ENCODE measurements at places on chromosomes 7 and 10.
A peak's percentile ranks its signal among the peaks of the same experiment; 100 is the strongest.

DNA sequence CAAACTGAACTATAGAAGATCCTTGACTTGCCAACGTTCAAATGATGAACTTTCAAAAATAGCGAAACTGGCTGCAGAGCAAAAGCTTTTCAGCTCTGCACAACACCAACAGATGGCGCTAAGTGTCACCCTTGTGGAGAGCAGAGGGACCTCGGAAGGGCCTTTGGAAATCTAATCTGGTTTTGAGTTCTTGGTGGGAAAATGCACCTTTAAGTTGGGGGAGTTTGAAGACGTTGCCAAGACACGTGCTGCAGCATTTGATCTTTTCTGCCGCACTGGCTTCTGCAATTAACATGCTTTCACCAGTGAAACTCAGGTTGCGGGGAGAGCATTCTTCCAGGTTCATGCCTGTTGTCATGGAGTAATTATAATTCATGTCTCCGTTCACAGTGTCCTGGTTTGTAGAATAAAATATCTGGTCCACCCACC lies 26.3 kb upstream of the WDR11 start:
- DNase-seq: peak; percentile 27

DNA sequence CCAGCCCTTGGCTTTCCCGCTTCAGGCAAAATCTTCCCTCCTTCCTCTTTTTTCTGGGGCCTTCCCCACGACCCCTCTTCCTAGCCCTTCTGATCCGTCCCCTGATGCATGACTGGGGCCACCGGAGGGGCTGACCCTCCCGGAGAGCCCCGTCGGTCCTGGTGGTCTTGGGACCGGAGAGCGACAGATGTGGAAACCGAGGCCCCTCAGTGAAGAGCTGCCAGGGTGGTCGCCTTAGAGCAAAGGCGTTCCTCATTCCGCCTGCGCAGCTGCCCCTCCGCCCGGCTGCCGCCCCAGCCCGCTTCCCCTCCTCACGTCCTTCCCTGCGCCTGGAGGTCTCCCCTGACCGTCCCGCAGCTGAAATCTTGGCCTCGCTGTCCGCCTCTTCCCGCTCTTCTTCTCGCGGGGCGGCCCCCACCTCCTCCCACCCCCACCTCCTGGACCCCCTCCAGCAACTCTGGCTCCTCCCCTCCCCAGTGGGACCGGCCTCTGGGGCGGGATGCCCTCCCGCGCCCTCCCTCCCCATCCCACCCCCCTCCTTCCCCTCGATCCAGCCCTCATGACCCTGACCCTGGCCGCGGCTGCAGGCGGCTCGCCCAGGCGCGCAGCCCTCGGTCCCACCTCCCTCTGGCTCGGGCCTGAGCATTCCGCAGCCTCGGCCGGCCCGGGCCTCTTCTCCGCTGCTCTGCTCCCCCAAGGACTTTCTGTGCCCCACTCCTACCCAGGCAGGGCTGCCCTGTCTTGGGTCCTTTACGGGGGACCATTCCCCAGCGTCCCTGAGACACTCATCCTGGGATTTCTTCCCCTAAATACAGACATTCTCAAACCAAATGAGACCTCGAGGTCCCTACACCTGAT lies at the start of gene RARRES2:
Gene RARRES2, minus strand, starts transcription at position 367 of the 858 bp plus-strand sequence. CDS start 1,020 bp downstream, outside the sequence.
- peak; percentile 71 for DNase-seq

DNA sequence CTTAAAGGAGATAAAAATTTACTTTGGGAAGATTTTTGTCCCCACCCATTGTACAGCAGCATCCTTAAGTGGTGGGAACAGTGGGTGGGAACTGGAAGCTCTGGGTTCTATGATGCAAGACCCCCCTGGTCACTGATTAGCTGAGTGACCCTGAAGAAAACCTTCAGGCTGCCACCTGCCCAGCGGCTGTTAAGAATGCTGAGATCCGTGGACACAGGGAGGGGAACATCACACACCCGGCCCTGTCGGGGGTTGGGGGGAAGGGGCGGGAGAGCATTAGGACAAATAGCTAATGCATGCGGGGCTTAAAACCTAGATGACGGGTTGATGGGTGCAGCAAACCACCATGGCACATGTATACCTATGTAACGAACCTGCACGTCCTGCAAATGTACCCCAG lies 14.5 kb downstream of the CARD11 start:
- DNase-seq: no peak

DNA sequence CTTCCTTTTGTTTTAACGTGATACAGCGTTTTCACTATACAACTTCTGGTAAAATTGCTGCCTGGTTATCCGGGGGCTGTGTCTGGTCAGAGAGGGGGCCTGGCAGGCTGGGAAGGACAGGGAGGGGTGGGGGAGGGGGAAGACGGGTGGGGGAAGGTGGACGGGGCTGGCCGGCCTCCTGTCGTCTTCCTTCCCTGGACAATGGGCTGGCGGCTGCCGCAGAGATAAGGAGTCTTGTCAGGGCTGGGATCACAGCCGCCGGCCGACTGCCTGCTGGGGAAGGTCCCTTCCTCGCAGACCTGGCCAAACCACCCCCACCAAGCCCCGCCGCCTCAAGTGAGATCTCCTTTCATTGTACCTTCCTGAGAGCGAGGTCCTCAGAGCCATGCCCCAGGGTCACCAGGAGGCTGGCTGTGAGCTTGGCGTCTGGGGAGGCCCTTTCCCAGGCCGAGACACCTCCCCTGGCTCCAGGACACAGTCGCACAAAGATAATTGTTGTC lies 151.2 kb upstream of the TNRC18 start:
- no peak for DNase-seq

DNA sequence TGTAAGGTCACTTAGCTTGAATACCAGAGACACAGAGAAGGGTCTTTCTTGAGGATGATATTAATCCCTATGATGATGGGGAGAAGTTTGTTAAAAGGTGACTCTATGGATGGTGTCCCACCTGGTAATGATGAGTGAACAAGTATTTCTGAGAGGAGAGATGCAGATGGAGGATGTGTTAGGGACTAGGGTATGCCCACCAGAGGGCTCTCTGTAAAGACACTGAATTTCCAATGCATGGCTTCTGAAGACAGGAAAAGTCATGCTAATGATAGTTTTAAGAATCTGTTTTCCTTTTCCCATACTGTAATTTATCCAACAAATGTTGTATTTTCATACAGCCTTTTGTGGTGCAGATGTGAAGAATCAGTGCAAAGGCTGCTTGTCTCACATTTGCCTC lies 1250.9 kb upstream of the CELF2 start:
- no peak for DNase-seq

- DNase-seq: no peak
Observed at GRCh38 chr7:50342616-50343114, 38.1 kb downstream of the IKZF1 start.

- no peak for DNase-seq
Observed at GRCh38 chr7:125592331-125592730, 662.7 kb upstream of the POT1 start.

DNA sequence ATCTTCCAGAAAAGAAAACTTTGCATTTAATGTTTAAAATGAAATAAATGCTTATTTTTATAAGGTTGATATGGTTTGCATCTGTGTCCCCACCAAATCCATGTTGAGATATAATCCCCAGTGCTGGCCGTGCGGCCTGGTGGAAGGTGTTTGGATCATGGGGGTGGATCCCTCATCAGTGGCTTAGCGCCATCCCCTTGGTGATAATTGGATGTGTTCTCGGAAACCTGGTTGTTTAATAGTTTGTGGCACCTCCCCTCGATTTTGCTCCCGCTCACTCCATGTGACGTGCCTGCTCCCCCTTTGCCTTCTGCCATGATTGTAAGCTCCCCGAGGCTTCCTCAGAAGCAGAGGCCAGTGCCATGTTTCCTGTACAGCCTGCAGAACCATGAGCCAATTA lies 2.4 kb upstream of the MTPAP start:
- DNase-seq: no peak

DNA sequence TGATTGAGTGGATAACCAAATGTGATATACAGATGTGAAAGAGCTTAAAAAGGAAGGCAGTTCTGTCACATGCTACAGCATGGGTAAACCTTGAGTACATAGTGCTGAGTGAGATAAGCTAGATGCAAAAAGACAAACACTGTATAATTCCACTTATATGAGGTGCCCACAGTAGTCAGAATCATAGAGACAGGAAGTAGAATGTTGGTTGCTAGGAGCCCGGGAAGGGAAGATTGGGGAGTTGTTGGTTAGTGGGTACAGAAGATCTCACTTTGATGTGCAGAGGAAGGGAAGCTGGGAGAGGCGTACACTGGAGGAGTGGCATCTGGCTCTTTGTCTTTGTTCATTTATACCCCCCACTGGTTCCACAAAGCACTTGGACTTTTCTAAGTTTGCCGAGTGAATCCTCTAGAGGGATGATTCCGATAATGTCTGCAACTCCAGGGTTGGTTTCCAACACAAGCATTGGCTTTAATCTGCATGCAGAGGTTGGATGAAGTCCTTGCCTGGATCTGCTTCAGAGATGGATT lies 39.5 kb downstream of the TSPAN14 start:
- DNase-seq: no peak

DNA sequence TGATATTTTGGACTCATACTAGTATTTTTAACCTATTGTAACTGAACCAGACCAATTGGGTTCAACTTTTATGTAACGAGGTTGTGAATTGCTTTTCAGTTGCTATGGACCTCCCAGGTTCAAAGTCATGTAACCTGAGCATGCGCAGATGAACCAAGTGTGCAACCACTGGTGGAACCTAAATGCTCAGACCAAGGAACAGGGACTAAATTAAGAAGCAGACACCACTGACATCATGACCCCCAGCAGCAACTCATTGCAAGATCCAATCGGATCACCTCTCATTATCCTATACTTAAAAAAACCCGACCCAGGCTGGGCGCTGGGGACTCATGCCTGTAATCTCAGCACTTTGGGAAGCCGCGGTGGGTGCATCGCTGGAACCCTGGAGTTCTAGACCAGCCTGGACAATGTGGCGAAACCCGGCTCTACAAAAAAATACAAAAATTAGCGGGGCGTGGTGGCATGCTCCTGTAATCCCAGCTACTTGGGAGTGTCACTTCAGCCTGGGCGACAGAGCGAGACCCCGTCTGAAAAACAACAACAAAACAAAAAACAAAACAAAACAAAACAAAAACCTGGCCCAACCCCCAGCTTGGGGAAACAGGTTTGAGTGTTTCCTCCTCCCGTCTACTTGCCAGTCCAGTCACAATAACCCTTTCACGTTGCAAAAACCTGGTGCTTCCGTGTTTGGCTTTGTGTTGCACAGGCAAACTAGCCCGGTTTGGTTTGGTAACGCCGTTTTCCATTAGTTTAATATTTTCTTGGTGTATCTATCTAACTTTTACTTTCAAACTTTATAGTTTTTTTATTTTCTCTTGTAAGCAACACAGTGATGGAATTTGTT lies 11.3 kb upstream of the ZNF518A start:
- DNase-seq: no peak

DNA sequence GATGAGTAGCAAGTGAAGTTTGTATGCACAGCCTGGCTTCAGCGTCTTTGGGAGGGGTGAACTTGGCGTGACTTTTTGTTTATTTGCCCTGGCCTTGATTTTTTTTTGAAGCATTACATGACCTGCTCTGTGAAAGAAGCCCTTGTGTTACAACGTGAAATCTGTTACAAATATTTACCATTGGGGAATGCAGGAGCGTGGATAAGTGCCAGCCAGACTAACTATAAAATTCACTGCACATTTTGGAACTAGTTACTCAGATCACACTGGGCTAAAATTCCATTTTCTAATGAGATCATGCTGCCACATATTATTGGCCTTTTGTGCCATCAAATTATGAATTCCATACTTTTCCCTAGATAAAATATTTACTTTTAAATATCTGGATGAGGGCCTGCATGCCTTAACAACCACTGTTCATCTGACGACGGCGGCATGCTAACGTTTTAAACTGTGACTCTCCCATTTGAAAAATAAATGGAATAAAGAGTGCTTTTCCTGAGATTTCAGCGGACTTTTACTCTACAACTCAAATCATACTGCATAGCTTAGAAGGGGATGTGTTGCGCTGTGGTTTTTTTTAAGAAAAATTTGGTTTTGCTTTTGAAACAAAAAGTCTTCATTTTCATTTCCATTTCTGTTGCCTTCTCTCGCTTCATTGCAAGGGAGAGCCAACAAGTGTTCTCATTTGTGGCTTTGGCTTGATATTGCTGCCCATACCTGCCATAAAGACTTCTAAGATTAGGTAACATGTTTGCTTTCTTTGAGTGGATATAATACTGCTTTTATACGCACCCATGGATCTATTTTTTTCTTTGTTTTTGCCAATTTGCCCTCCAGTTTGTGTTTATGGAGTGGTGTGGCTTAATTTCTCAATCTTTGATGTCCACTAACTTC lies 352.2 kb downstream of the TFEC start:
- DNase-seq: peak; percentile 59
